ENCODE measurements at places on chromosomes 6 and 20. TPM values are rescaled to one million over a fixed set of nuclear protein-coding genes. Genes with fewer than 3 reads are reported as not detected.

The ARFGAP1 gene
- 85.6 TPM for total RNA-seq

The SPTLC3 gene
- 24.5 TPM for total RNA-seq

The MYH7B gene
- total RNA-seq: 11.5 TPM

The CLDN20 gene
- total RNA-seq: not detected

The JAG1 gene
- 72.3 TPM for total RNA-seq

The EPPIN gene
- 137 TPM for total RNA-seq

The GNRH2 gene
- total RNA-seq: not detected

The HLA-DMA gene
- 26.1 TPM for total RNA-seq

The MUC21 gene
- not detected for total RNA-seq

The OR2W1 gene
- not detected for total RNA-seq

All from prostate gland (tissue), 2 donors.